GM12864 (cell line): ENCODE measurements at places on chromosomes 3 and 15.

GRCh38 chr15:95024351-95024750 lies 793.0 kb downstream of the MCTP2 start:
- DNase-seq = no peak

- no peak for DNase-seq
Measured at GRCh38 chr15:73584699-73585420, 48.3 kb downstream of the NPTN start.

DNA sequence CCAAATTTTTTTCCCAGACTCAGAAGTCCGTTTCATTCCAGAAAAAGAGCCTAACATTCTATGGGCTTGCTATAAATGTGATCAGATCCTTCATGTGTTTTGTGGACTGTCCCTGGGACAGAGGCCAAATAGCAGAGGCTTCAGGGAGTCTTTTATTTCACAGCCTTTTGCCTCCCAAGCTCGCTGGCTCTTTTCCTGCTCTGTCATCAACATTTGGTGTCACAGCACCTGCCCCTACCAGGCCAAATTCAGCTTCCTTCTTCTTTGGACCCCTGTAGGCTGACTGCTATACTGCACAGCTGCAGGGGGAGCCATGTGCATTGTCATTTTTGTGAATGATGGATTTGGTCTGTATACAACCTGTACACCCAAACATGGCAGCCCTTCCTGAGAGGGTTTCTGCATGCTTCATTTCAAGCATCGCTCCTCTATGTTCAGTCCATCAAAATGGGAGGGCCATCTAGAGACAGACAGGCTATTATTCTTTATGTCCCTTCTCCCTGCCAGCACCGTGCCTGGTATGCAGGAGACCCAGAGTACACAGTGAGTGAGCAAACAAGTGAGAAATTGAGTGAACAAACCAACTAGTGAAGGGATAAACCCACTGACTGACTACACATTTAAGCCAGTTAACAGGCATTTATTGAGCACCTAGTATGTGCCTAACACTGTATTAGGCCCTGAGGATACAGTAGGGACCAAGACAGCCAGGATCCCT lies 17.9 kb upstream of the RPP14 start:
- no peak for DNase-seq

DNA sequence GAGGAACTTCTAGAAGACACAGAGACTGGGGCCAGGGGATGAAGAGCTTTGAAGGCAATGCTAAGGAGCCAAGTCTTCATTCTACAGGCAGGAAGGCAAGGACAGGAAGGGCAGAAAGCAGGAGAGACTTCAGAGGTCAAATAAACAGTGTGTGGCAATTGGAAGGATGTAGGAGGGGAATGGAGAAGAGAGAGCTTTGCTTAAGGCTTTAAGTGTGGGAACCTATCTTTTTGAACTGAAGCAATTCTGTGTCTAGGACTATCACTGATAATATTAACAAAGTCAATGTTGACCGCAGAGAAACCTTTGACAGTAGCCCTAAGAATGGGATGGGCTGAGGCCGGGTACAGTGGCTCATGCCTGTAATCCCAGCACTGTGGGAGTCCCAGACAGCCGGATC lies 325.0 kb downstream of the FOXP1 start:
- no peak for DNase-seq

- DNase-seq = no peak
Measured at GRCh38 chr3:185997130-185997529, 59.3 kb upstream of the TRA2B start.

DNA sequence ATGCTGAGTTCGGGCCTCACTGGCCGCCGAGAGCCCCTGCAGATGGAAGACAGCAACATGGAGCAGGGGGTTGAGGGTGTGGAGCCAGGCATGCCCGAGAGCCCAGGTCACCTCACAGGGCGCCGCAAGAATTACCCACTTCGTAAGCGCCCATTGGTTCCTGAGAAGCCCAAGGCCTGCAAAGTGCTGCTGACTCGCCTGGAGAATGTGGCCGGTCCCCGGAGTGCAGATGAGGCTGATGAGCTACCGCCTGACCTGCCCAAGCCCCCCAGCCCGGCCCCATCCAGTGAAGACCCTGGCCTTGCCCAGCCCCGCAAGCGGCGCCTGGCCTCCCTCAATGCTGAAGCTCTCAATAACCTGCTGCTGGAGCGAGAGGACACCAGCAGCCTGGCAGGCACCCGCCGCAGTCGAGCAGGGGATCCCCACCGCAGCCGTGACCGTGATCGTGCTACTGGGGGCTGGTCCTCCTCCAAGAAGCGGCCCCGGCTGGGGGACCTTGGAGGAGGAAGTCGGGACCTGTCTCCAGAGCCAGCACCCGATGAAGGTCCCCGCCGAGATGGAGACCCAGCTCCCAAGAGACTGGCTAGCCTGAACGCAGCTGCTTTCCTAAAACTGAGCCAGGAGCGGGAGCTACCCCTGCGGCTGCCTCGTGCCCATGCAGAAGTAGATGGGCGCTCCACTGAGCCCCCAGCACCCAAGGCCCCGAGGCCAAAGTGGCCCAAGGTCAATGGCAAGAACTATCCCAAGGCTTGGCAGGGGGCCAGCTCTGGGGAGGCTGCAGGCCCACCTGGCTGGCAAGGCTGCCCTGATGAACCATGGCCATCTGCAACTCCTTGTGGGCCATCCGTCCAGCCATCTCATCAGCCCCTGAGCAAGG lies 12.1 kb upstream of the CHST14 start:
- no peak for DNase-seq

- no peak for DNase-seq
Measured at GRCh38 chr3:58391156-58391865, 42.3 kb downstream of the PDHB start.

DNA sequence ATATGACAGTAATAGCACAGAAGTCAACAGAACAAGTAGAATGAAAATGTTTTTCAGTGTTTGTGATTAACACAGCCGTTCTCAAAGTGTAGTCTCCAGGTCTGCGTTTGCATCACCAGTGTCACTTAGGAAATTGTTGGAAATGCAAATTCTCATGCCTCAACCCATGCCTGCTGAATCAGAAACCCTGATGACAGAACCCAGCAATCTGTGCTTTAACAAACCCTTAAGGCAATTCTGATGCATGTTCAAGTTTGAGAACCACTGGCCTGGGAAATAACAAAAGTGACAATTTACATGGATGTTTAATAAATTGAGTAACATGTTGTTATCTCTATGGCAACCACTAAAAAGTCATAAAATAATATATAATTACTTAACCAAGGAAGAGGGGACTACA lies 103.1 kb upstream of the ATP11B start:
- DNase-seq = no peak

DNA sequence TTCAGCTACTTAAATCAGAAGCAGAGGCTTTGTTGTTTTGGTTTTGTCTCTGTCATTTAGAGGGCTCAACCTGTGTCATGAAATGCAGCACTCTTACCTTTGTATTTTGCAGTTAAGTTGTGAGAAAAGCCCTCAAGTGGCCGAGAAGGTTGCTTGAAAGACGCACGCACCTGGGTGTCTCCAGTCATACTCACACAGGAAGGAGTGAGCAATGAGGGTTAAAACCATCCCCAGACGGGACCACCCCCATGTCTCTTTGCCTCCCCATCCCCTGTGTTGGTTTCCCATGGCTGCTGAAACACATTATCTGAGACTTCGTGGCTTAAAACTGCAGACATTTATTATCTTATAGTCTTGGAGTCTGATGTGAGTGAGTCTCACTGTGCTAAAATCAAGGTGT lies 376.1 kb upstream of the CFAP20DC start:
- DNase-seq = peak; percentile 25

GRCh38 chr3:192237992-192238608 lies 489.2 kb downstream of the FGF12 start:
- DNase-seq = no peak

- no peak for DNase-seq
Measured at GRCh38 chr3:44894485-44894884, 20.1 kb downstream of the TGM4 start.

- no peak for DNase-seq
Measured at GRCh38 chr15:57253082-57253481, 123.2 kb upstream of the CGNL1 start.

GRCh38 chr3:140176526-140176925 lies 241.5 kb downstream of the CLSTN2 start:
- DNase-seq = no peak

DNA sequence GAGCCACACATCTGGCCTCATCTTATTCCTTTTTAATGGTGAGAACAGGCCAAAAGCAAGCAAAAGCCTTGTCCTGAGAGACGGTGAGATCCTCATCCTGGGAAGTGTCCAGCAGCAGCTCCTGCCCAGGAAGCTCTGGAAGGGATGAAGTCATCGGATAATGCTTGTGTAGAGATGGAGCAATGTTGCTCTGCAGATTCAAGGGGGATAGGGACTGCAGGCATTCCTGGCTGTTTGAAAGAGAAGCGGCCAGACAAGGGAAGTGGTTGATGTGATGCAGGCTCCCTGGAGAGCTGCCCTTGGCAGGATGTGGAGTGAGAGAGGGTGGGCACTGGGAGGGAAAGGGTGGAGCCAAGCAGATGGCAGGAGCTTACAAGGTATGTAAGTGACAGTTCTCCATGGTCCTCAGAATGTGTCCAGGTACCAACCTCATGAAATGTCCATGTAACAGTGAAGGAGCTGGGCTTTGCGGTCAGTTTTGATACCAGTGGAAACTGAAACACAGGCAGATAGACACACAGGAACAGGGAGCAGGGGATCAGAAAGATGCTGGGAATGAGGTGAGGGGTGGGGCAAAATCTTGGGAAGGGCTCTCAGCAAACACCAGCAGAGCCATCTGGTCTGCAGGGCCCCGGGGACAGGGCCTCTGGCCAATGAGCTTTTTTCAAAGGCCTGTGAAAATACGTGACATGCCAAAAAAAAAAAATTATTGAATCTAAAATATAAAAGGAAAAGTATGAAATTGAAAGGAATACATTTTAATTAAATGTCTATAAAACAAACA lies 32.2 kb upstream of the LACTB start:
- no peak for DNase-seq

GRCh38 chr3:98763076-98763475 lies at the start of gene ST3GAL6:
TSS of gene ST3GAL6 (plus strand) at chr3:98763340. CDS start at chr3:98768441, 5,101 bp downstream.
- DNase-seq = no peak

- no peak for DNase-seq
Measured at GRCh38 chr3:55555873-55556618, 68.9 kb upstream of the WNT5A start.

- DNase-seq = no peak
Measured at GRCh38 chr15:26713498-26713897, 59.4 kb downstream of the GABRB3 start.

DNA sequence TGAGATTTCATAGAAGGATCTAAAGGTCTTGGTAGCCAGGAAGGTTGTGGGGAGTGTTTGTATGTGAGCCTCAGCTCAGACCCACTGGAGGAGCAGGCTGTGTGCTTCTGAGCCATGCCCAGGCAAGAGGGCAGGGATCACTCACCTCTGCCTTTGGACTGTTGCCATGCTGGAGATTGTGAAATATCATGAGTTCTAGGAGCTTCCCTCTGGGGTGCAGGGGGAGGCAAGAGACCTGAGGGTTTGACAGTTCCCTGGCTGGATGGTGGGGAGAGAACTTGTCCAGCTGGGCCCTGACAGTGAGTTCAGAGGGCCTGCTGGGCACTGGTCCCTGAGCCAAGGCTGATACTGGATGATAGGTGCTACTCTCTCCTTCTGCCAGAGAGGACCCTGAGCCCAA lies 6.0 kb downstream of the SLC6A1 start:
- no peak for DNase-seq

- no peak for DNase-seq
Measured at GRCh38 chr3:111615880-111616279, 20.7 kb upstream of the ZBED2 start.

GRCh38 chr3:141385406-141386125 lies 17.3 kb downstream of the ZBTB38 start:
- no peak for DNase-seq

DNA sequence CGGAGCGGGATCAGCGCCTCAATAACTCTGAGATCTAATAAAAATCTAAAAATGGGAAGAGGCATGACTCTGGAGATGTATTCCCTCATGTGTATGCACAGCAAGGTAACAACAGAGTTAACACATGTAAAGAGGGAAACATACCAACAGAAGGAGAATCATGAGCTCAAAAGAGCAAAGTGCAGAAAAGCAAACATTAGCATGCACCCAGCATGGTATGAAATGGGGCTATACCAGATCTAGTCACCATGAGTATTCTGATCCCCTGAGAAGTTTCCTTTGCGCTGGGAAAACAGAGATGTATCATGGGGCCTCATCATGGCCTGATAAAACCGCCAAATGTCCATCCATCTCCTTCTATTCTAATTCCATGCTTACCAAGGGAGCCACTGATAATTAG lies 129.1 kb downstream of the GLDN start:
- DNase-seq = no peak

- DNase-seq = no peak
Measured at GRCh38 chr3:194285024-194285849, 65.9 kb downstream of the CPN2 start.

DNA sequence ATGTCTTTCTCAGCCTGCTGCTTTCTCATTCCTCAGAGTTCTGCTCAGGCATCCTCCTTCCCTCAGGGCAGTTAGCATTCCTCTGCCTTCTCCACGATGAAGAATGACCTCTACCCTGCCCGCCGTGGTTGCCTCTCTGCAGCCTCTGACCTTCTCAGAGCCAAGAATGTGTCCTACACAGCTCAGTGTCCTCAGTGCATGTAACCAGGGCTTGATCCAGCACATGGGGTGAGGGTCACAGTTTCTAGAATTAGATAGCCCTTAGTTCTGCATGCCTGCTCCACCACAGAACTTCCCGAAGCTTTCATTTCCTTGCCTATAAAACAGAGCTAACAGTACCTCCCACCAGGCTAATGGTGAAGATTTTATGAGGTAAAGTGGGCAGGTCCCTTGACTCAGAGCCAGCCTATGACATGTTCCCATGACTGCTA lies 182.1 kb downstream of the CLSTN2 start:
- DNase-seq = no peak

DNA sequence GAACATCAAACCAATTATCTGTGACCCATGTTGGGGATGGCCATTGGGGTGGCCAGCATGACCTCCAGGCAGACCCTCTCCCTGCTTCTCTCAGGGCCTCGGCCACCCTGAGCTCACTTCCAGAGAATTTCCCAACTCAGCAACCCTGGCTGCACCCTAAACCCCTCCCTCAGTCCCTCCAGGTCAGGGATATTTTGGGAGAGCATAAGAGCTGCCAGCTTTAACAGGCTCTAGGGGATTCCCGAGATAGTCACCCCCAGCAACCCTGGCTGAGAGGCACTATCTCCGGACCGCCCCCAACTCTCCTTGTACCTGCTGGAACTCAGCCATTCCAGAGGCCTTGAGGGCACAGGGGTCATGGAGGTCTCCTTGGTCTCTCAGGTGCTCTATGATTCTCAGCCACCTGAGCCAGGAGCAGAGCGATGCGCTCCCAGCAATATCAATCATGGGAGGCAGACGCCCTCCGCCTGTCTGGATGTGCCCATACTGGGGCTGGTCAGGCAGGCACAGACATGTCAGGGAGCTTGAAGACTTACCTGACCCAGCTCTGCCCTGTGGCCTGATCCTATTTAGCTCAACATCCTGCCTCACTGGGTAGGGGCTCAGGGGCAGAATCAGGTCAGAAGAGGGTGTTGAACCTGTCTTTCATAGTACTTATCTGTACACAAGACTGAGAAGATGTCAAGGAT lies 34.9 kb upstream of the CILP start:
- DNase-seq = no peak

- no peak for DNase-seq
Measured at GRCh38 chr3:187968883-187969580, 184.9 kb upstream of the LPP start.
